Endothelial cell of umbilical vein (primary cell): ENCODE measurements at places on chromosomes 16 and 17. TPM values are rescaled to one million over a fixed set of nuclear protein-coding genes. Genes with fewer than 3 reads are reported as not detected.

Gene CACNA1H
- total RNA-seq = not detected in 2 replicates

Gene KRTAP4-5
- not detected in 2 replicates for total RNA-seq

Gene AGRP
- not detected in 2 replicates for total RNA-seq

Gene TNFSF13
- total RNA-seq = 3.7 and 5.4 TPM in 2 replicates

DNA sequence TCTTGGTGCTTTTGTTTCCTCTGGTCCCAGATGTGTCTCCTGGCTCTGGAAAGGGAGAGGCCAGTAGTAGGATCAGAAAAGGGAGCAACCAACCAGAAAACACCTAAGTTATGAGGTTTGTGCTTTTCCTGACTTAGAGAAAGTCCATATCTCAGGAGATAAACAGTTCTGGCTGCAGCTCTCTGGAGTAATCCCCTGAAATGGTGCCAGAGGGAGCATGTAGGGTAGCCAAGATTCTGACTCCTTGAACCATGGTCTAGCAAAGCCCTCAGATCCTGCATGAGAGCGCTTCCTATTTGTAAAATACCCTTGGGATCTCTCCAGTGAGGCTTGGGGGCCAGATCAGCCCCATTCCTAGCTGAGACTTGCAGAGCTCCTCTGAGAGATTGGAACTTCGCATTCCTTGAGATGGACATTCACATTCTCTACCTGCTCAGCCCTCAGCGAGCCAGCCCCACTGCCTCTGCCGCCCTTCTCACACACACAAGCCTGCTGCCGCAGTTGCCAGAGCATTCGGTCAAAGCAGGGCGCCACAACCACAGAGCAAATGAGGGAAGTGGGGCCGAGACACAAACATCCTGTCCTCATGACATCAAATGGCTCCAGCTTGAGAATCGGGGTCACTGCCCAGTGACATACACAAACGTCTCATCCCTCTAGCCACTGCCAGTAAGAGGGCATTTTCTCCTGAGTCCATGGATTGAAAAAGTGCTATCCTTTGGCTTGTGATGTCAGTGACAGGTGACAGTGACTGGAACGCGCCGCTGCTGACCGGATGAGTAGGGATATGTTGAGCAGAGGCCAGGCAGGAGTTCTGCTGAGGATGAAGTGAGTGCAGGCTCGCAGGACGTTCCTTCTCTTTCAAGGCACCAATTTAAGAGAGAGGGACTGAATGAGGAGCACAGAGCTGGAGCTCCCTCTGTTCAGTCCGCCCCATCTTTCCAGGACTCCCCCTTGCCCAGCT lies 5.0 kb downstream of the ABHD15 start:
- no peak for DNase-seq

GRCh38 chr16:89557690-89558490 lies 2.6 kb upstream of the RPL13 start:
- DNase-seq = no peak

- no peak for DNase-seq
Observed at GRCh38 chr16:48635199-48635718, 25.3 kb upstream of the N4BP1 start.

DNA sequence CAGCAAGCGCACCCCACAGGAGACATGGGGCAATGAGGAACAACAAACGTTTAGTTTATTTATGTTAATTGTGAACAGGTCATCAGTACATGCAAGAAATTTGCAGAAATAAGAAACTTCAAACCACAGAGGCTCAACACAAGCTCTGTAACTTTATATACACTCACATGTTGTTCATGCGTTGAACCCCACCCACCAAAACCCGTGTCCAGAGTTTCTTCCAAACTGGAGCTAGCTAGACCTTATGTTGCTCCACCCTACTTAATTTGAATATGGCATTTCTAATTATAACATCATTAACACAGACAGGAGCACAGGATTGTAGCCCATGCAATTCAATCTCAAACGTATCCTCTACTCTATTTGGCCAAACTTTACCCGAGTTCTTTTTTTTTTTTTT lies 192.1 kb downstream of the ZNF18 start:
- no peak for DNase-seq

DNA sequence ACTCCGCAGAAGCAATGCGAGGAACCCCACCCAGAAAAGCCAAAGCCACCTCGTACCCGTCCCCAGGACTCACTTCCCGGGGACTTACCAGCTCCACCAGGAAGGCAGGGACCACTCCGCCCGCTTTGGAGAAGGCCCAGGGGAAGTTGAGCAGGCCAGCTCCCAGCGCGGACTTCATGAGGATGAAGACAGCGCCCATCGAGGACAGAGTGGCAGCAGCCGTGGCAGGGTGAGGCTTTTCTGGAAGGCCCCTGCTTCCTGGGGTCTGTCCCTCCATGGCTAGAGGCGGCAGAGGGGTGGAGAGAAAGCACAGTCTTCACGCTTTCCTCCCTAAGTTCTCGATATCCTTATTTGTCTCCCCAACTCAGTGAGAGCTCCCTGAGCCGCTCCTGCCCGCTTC lies 714 bp downstream of the SLC38A8 start:
- DNase-seq = no peak

GRCh38 chr17:5705876-5706576 lies 121.7 kb upstream of the NLRP1 start:
- DNase-seq = no peak

DNA sequence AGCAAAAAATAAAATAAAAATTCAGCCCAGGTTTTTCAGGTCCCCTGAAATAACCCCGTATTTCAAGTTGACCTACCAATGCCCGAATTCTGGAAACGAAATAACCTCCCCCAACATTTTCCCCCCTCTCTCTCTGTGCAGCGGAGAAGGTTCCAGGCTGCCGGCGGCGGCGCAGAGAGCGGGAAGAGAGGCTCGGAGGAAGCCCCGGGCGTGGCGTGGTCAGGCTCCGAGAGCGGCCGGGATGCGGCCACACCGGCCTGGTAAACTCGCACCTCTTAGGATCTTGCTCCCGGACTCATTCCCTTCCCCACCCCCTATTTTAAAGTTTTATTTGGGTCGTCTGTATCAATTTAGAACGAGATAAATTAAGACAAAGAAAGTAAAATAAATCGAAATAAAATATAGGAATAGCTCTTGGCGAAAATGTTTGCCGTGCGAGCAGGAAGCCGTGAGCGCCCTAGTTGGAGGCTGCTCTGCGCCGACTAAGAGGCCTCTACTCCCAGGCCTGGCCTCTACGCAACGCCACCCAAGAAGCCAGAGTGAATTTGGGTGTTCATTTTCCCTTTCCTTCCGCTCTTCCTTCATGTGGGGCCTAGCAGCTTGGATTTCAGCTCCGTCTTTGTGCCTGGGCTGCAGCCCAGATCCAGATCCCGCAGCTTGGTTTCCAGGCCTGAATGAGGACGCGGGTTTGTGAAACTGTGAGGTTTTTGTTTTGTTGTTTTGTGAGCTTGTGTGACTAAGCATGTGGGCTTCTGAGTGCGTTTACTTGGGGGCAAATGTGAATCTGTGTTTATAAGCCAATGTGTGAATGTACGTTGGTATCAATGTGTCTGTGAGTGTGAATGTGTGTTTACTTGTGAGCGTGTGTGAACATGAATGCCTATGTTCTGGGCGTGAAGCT lies 1.5 kb upstream of the HOXB6 start:
- no peak for DNase-seq

- DNase-seq = no peak
Observed at GRCh38 chr17:43909537-43910231, 2.3 kb upstream of the MPP2 start.

DNA sequence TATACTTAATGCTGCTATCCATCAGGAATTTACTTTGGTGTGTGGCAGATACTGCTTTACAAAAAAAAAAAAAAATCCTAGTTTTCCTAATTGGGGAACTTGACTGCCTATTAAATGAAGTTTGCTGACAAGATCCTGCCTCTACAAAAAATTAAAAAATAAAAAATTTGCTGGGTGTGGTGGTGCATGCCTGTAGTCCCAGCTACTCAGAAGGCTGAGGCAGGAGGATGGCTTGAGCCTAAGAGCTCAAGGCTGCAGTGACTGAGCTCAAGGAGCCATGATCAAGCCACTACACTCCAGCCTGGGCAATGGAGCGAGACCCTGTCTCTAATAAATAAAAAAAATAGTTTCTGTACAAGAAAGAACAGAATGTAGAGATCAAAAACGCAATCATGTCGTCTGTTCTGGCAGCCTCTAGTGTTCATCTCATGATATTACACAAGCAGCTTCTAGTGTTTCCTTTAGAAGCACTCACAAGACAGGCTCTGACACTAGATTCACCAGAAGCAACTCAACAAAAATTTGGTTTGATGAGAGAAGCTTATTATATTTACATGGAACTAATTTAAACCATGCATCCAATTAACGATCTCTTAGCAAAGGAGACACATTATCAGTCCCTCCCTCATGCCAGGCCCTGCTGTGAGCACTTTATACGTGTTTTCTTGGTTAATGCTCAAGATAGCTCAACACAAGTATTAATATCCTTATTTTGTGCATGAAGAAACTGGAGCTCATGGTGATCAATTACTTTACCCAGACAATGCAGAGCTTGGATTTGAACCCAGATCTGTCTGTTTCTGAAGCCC lies 6.8 kb upstream of the KRTAP17-1 start:
- DNase-seq = peak; percentile 49

DNA sequence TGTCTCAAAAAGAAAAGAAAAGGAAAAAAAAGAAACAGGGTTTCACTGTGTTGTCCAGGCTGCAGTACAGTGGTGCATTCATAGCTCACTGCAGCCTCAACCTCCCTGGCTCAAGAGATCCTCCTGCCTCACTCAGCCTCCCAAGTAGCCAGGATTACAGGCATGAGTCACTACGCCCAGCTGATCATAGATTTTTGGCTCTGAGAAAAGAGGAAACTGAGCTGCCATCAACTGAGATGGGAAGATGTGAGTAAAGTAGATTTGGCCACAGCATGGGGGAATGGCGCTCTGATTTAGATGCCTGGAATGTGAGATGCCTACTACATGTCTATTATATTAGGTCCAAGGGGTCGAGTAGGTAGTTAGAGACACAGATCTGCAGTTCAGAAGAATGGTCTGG lies 5.9 kb upstream of the NAGS start:
- DNase-seq = no peak

DNA sequence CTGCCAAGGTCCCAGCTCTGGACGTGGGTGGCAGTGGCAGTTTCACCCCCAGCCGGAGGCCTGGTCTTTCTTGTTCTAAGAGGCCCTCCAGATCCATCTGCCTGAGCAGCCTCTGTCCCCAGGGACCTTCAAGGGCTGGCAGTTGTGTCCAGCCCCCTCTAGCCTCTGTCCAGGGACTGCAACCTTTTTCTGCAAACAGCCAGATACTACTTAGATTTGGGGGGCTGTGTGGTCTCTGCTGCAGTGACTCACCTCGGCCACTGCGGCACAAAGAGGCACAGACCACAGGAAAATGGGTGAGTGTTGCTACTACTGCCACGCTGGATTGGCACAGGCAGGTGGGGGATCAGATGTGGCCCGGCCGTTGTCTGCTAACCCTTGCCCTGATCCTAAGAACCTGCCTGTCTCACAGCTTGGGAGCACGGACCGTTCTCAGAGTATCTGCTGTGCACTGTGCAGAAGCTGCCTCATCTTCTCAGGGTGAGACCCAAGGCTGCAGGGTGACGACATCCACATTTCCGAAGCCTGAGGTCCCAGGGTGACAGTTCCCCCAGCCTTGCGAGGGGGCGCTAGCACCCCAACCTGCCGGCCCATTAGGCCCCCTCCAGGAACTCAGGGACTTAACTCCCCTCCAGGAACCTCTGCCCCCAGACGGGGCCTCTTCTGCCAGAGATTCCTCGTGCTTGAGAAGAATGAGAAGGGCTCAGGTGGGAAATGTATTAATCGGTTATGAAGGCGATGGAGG lies 27.6 kb downstream of the MXRA7 start:
- DNase-seq = no peak

GRCh38 chr16:27859020-27859419 lies 204.5 kb downstream of the GSG1L start:
- no peak for DNase-seq

DNA sequence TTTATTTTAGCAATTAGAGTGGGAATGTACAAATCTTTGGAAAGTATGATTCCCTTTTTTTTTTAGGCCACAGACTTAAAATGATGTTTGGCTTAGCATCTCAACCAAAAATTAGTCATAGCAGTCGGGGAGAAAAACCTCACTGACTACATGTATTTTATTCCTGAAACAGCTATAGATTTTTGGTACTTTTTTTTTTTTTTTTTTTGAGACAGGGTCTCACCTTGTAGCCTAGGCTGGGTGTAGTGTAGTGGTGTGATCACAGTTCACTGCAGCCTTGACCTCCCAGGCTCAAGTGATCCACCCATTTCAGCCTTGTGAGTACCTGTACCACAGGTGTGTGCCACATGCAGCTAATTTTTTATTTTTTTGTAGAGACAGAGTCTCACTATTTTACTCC lies 23.4 kb downstream of the RNFT1 start:
- no peak for DNase-seq

- DNase-seq = no peak
Observed at GRCh38 chr16:55856950-55857349, 18.2 kb downstream of the CES5A start.

- DNase-seq = no peak
Observed at GRCh38 chr16:2952679-2953078, 11.4 kb upstream of the KREMEN2 start.

DNA sequence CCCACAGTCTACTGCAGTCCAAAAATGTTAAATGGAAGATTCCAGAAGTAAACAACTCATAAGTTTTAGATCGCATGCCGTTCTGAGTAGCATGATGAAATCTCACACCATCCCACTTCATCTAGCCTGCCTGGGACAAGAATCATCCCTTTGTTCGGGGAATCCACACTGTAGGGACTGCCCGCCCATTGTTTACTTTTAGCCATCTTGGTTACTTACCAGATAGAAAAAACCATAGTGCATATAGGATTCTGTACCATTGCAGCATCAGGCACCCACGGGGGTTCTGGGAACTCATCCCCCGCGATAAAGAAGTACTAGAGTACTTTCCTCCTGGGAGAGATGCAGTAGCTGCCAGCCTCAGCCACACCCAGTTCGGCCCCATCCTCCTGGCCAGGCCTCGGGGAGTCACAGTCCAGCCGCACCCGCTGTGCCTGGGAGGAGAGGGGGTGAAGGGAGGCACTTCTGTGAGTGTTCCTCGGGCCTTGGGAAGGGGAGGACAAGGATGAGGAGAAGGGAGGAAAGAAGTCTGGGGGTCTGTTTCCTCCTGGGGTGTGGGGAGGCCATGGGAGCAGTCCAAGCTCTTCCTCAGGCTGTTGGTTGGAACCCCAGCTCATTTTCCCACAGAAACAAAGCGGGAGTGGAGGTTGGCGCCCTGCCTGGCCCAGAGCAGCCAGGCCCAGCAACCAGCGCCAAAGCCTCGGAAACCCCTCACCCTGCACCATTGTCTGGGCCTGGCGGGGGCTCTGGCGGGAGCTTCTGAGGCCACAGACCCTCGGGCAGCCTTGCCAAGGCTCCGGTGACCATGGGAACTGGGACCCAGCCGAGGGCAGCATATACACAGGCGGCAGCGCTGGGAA lies 8.9 kb downstream of the TRIM47 start:
- peak; percentile 86 for DNase-seq
